ENCODE measurements at places on chromosomes 3 and 15.

DNA sequence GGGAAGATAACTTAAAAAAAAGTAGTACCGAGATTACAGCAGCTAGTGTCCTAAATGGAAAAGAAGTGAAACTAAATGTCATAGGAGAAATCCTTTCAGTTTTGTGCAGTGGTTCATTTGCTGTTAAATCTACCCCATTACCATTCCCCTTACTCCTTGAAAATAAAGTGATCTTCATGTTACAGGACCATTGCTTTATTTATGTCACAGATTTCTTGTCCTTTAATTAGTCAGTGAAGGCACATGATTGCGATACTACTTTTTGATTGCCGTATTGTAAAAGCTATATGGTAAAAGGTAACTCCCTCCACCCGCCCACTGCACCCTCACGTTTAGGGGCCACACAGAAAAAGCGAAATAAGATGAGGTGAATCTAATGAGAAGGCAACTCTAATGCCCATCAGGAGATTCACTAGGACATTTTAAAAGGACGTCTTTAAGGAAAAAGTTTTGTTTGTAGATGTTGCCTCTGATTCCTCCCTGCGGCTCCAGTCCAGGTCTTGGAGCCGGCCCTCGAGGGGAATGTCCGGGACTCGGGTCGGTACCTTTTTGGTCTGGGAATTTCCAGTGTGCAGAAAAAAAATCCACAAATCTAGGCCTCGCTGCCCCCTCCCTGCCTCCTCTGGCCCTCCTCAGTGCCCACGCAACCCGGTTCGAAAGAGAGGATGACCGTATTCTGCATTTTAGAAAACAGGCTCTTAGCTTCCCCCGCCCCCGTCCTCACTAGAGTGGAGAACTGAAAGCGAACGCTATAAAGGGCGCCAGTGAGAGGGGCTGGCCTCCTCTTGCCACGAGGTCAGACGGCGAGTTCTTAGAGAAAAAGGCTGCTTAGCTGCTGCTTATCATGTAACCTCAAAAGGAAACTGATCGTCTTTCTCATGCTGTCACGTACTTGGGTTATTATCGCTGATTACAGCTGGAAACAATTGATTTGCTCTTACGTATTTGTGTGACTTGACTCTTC lies 21.8 kb upstream of the NFKBIZ start:
- DNase-seq = peak; percentile 45

GRCh38 chr3:67593761-67594234 lies 60.6 kb downstream of the SUCLG2 start:
- DNase-seq = no peak

DNA sequence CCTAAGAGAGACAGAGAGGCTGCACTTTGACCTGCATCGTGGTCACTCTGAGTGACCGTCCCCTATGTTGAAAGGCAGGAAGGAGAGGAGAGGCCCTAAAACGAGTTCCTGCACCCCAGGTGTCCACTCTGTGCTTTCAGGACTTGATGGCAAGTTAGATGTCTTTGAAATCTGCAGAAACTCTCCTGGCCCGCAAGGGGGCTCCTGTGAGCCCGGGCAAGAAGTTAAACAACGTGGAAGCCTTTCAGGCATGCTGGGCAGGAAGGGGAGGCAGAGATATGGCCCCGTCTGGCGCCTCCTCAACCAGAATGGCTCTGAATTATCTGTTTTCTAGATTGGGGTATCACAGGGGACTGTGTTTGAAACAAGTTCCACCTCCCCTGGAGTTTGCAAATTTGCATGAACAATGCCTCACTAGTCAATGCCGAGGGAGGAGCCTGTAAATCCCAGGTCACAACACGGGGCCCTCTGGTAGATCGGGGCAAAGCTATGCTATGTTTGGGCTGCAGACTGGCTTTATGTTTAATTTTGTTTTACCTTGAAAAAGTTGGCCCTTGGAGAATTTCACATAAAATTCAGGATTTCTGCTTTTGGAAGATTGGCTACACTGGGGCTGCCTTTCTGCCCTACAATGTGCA lies 9.8 kb downstream of the CTXND1 start:
- peak; percentile 36 for DNase-seq

DNA sequence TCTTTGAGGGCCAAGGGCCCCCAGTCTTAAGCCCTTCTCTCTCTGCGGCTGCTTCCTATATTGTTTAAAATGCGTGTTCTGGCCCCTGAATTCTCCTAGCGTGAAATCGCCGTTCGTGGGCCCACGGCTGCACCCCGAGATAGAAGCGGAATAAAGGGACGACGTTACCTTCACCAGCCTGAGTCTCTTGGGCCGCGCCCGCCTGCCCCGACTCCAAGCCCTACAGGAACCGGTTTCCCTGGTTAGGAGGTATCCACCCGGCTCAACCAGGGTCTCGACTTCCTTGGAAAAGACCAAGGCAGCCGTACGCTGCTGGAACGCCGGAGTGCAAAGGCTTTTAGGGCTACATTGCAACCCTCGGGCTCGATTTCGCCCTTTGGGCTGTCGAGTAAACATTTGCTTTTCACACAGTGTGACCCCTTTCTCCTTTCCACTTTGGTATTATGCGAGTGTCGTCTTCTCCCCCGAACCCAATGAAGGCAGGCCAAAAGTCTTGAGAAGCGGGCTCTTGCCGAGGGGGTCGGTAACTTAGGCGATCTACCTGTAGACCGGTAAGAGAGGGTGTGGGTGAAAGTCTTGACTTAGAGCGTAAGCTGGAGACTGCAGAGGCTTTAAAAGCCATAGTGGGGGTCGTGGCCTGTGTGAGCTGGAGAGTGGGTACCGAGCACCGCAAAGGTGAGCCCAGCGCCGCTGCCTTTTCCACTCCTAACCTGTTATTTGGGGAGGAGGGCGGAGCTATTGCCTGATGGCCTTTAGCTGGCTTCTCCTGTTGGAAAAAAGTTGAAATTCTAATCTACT lies 2.0 kb downstream of the TRIM71 start:
- DNase-seq = no peak

DNA sequence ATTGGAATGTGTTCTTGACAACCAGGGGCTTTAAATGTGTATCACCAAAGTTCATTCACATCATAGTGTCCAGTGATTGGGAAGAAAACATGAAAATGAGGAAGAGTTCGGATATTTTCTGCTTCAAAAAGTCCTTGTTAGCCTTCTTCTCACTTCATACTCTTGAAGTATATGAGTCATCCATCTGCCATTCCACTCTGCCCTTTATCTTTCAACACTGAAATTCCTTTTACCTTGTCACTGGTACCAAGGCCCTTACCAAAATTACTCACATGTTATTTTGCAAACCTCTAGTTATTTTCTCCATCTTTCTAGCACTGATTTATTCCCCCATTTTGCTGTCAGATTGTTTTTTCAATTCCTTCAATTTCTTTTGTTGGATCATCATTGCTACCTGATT lies 32.5 kb downstream of the OR5H15 start:
- DNase-seq = no peak

DNA sequence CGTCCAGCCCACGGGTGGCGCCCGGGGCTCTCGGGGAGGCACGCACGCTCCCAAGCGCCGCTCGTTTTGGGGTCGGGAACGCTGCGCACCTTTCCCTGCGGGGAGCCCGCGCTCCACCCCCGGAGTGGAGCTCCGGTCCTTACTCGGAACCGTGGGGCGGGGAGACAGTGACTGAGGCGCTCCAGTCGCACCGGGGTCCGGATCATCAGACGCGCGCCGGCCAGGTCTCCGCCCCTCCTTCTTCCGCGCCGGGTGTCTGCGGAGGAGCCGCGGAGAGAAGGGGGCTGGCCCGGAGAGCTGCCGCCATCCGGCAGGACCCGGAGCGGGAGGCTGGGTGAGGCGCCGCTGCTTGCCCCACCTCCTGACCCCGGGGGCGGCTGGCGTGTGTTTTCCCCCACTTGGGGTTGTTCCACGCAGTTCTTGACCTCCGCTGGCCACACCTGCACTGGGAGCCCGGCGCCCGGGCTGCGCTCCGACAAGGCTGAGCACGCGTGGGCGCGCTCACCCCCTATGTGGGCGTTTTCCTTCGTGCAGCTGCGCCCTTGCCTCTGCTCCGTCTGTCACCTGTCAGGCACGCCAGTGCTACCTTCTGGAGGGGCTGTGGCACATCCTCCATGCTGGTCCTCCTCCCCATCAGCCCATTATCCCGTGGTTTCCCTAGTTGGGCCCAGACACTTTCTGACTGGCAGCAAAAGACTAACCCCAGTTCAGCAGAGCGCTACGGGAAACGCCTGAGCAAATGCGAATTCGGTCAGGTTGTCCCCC lies at the start of gene MCF2L2:
TSS of gene MCF2L2 (minus strand) at position 173 of the 765 bp plus-strand sequence. CDS start 642 bp downstream, outside the sequence.
- DNase-seq = peak; percentile 53

DNA sequence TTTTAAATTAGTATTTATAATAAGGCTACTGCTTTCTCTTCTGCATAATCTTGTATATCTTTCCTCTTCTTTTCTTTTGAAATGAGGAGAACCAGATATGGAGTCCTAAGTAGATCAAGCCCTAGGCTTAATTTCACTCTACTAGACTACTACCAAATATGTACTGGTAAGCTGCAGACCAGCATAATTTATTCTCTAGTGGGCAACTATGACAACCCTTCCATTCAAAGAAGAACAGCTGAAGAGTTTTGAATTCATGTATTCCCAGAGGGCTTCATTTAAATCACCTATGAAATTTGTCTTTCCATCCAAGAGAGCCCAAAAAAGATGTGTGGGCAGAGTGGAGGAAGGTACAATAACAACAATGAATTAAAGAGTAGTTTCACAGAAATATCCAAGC lies 10.0 kb downstream of the RAD18 start:
- DNase-seq = no peak

- DNase-seq = no peak
These were observed 418.4 kb upstream of the RARB start for GRCh38 chr3:25009665-25010064.

- DNase-seq = no peak
These were observed 17.6 kb downstream of the TRIM42 start for GRCh38 chr3:140695361-140696061.

DNA sequence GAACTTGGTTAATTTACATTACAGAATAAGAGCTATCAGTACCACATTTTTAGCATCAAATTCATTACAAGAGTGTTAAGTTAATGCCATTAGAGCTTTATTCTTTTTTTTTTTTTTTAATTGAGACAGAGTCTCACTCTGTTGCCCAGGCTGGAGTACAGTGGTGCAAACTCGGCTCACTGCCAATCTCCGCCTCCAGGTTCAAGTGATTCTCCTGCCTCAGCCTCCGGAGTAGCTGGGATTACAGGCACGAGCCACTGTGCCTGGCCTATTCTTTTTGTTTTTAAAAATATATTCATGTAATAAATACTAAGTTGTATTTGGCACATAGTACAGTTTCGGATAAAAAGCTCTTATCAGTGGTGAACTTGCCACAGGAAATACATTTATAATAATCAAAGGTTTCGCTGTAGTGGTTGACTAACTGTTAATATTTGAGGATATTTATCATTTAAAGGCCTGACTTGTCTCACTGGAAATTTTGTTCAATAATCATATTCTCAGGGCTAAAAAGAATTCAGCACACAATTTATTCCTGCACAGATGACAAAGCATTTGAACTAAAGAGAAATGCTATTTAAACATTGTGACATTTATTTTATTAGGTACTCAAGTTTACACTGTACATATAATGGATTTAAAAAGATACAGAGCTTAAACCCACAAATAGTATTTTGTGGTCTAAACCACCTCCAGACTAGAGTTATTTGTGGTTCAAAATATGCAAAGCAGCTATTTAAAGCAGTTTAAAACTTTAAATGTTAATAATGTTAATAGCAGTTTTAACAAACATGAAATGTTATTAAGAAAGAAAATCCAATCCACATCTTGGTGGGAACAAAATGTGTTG lies 6.1 kb upstream of the LEKR1 start:
- DNase-seq = no peak

DNA sequence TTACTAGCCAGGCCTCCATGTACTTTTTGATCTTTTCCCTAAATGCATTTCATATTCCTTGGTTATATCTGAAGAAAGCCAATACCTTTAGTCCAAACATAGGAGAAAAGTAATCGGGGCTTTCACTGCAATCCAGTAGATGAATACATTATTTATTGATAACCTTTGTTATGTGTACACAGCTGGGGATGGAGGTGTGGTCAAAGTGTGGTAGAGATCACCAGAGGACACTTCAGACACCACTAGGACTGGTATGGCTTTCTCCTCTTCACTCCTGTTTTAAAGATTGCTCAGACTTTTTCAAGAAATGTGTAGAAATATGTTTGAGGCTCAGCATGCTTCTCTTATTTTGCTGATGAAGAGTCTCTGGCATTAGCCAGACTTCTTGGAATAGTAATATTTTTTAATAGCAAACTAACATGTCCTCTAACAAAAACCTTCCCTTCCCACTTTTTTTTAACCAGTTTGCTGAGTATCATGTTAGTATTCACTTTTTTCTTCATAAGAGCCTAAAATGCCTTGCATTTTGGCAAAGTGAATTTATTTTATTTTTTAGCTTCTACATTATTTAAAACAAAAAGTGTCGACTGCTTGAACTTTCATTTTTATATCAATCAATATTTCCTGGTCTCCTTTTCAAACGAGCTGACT lies 65.6 kb upstream of the MBNL1 start:
- DNase-seq = no peak

- DNase-seq = no peak
These were observed 556.9 kb downstream of the IGSF11 start for GRCh38 chr3:118477768-118478167.

DNA sequence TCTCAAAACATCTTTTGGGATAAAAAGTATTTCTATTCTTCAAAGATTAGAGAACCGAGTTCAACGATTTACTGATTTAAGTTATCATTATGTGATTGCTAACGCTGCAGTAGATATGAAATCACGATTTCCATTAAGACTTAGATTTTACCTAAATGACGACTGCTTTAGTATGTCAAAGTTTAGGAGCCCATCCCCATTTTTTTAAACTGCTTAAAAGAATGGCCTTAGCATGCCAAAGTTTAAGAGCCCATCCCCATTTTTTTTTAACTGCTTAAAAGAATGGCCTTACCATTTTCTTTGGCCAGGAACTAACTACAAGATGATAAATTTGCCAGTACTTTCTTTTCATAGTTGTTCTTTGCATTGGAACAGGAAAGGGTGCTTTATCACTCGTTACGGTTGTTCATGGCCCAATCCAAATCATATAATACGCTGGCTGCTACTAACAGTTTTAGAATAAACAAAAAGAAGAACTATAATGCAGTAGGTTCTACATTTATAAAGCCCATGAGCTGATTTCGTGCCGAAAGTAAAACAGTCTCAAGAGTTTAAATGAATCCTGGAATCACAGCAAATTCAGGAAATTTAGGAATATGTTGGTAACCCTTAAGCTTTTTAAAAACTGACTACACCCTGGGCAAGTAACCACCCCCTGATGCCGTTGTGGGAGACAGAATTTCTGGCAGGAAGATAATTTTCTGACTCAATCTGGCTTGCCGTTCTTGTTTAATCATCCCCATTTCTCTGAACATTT lies 869 bp upstream of the TSC22D2 start:
- DNase-seq = peak; percentile 57

GRCh38 chr15:25993506-25993905 lies 130.4 kb upstream of the ATP10A start:
- no peak for DNase-seq

DNA sequence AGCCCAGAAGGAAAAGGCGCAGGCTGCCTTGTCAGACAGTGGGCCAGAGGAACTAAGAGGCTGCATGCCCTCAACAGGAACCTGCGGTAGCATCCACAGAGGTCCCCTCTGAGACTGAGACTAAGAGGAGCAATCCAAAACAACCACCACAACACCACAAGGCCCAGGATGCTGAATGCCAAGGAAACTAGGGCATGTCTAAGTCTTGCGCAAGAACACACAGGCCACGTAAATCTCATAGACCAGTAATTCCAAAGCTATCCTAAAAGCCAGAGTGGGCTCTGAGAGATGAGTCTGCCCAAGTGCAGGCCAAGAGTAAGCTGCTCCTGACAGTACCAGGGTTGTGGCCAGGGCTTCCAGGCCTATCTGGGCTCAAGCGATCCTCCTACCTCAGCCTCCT lies 12.9 kb downstream of the MON1A start:
- DNase-seq = peak; percentile 44
